Stimulated activated CD4-positive, alpha-beta T cell treated with anti-CD3 and anti-CD28 coated beads, TNF-alpha, amount 100 ng/mL, for 1 hour (primary cell): ENCODE measurements at places on chromosomes 6 and 20.

DNA sequence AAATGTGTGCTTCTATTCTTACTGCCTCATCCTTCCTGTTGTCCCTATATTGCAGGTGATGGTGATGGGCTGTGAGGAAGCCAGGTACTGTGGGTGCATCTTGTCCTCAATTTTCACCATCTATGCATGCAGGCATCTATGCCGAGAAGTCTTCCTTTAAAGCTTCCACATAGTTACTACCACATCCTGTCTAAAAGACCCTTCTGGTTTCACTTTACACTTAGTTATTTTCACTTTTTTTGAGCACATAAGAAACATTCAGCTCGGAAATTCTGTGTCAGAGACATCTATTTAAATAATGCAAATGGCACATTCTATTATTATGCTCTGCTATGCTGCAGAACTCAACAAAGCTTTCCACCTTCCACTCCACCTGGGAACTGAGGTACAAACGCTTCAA is 28.2 kb upstream of the FABP7 start:
- DNase-seq, result no peak

DNA sequence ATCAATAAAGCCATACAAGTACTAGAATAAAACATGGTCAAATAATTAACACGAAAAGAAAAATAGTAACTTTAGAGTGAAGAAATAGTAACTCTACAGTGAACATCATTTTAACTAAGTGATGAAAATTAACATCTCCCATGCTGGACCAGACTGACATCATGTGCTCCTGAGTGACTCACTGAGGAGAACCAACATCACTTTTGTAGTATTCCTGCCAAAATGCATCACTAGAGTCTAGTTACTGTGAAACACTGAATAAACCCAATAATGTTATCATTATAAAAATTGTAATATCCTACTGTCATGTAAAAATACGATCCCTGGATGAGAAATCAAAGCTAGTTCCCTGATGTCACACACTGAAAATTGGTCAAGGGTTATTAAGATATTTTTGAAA is 361.3 kb downstream of the CD109 start:
- DNase-seq, result no peak

DNA sequence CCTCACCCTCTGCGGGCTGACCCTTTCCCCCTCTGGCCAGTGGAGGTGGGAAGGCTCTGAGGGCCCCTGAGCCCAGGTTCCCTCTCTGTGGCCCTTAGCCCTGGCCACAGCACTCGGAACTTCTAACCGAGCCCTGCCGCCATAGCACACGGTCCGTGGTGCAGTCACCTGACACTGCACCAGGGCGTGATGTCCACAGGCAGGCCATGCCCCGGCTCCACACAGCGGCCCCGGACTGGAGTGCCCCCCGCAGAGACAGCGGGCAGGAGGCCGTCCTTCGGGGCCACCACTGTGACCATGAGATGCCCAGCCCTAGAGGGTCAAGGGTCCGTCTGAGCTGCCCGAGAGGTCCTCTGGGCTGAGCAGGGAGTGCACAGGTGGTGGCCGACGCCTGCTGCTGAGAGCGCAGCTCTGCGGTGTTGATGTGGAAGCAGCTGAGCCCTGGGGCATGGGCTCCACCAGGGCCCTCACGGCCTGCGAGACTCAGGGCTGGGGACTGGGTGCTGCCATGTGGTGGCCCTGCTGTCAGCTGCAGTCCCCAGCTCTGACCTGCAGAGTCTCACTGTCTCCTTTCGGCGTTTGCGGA is 11.2 kb upstream of the BHLHE23 start:
- DNase-seq, result no peak

DNA sequence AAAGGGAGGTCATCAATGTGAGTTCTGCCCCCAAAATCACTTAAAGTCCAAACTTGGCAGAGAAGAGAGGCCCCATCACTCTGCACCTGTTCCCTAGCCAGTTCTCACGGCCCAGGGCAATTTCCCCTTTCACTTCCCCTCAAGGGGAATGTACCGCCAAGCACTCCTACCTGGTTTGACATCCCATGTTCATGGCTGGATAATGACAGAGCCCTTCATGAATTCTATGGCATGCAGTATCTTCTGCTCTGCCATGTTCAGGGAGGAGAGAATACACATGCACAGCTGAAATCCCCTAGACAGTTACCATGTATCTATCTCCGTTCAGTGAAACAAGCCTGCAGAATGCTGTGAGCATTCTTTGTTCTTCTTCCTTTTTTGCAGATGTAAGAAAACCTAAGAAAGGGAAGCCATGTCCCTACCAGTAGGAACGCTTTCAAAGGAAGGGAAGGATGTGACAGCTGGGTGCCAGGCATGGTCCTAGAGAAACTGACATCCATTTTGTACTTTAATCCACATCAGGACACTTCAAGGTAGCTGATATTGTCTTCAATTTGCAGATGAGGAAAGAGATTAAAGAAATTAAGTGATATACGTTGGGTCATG is 79.8 kb upstream of the ARID1B start:
- no peak for DNase-seq

DNA sequence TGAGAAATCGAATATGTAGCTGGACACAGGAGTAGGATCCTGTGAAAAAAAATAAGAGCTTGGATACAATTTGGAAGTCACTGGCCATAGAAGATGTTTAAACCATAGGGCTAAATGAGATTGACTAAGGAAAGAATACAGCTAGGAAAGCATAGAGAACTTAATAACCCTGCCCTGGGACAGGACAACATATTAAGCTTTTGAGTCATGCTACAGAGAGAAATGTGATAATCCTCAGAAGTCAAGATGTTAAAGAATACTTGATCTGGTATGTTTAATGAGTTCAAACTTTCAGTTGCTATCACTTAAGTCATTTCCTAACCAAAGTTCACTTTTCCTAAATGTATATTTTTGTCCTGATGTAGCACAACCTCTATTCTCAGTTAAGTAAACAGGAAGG is 154.6 kb upstream of the TSHZ2 start:
- no peak for DNase-seq
